Activated CD4-positive, alpha-beta memory T cell treated with anti-CD3 and anti-CD28 coated beads for 36 hours (primary cell): ENCODE measurements at places on chromosomes 6 and 20.

GRCh38 chr6:116158641-116159040, 32.7 kb upstream of the COL10A1 start:
- DNase-seq = no peak

GRCh38 chr20:35306931-35307517, 14.8 kb upstream of the FAM83C start:
- DNase-seq = peak; percentile 54

GRCh38 chr6:147106759-147107401, 97.3 kb upstream of the STXBP5 start:
- no peak for DNase-seq

DNA sequence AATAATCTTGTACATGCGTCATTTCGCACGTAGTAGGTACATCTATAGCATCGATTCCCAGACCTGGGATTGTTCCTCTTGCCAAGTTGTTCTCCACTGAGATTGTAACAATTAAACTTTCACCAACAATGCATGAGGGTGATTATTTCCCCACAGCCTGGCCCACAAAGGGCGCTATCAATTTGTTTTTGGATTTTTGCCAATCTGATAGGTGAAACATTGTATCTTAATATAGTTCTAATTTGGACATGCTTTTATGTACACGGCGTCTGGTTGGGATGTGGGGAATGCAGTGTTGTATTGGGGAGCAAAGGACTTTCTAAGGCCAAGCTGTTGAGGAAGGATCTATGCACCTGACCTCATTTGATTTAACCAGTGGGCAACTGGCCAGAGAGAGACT, 59.5 kb downstream of the VEGFA start:
- no peak for DNase-seq

DNA sequence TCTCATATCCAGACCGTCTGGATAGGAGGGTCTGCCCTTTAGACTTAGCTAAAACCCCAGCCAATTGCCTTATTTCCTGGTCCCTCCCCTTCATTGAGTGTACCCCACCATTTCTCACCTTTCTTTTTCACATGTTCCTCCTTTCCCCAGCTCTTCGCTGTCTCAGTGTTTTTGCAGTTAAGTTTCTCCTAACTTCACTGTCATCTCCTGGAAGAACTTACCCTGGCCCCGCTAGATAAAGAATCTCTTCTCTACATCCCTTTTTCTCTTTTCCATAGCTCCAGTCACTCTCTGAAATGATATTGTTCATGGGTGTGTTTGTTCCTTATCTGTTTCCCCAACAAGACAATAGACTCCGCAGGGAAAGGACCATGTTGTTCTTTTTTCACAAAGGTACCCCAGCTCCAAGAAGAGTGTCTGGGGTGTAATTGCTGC, 208.8 kb downstream of the TSHZ2 start:
- no peak for DNase-seq

- DNase-seq = no peak
Observed at GRCh38 chr6:12614456-12614855, 102.1 kb upstream of the PHACTR1 start.

GRCh38 chr6:113858480-113859348, 1.6 kb downstream of the MARCKS start:
- DNase-seq = peak; percentile 86

- DNase-seq = no peak
Observed at GRCh38 chr6:43714311-43715055, 26.9 kb upstream of the MRPS18A start.

GRCh38 chr20:45951925-45952834, 17.7 kb downstream of the PCIF1 start:
- DNase-seq = no peak

DNA sequence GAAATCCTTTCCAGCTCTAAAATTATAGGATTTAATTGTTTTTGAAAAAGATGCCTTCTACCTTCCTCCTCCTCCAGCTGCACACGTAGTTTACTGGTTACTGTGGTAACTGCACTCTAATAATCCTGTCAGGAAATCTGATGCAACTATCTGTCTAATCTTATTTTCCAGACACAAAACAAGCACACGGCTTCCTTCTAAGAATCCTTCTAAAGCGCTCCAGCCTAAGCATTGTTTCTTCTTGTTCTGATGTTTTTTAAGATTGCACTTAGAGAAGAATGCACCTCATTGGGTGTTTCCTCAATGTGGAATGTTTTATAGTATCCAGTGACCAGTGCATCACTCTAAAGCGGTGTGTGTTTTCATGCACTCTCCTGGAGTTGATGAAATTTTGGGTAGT, 63.6 kb downstream of the CARMIL1 start:
- DNase-seq = no peak

GRCh38 chr6:50742161-50742560, 28.8 kb downstream of the TFAP2D start:
- no peak for DNase-seq

DNA sequence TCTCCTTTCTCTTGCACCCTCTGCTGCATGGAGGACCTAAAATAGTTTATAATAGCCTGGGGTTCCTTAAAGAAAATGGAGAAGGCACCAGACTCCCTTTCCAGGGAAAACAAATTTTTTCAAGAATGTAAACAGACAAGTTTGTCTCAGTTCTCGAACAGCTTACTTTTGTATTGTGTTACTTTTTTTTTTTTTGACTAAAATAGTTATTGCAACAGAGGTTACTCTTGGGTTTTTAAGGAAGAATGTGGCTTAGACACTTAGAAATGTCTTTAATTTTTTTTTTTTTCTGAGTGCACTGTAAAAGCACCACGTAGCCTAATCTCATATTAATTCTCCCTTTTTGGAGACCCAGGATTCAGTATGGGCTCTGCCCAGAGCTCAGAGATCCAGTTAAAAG, 148.7 kb upstream of the CARMIL1 start:
- no peak for DNase-seq

- peak; percentile 39 for DNase-seq
Observed at GRCh38 chr20:51354769-51355319, 187.7 kb downstream of the NFATC2 start.

- DNase-seq = no peak
Observed at GRCh38 chr6:99014061-99014460, 66.3 kb upstream of the FBXL4 start.

- DNase-seq = no peak
Observed at GRCh38 chr6:127458817-127459216, 372 bp downstream of the KIAA0408 start.

DNA sequence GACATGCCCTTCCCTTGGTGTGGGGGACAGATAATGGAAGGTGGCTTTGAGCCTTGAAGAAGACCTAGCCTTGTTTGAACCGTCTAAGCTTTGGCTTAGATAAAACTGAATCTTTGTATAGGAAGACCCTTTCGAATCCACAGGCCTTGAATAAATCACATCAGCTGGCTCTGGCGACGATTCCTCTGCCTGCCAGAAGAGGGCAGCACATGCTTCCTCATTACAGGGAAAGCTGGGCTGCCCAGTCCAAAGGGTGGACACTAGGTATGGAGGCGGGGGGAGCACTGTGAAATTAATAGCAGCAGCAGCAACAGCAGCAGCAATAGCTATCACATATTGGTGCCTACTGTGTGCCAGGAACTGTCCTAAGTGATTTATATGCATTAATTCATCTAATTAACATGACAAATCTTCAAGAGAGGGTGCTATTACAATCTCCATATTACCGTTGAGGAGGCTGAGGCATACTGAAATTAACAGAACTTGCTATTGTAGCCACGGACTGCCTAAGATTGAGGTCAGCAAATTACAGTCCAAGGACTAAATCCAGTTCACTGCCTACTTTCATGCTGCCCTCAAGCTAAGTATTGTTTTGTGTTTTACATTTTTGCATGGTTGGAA, 85.1 kb downstream of the CLIC5 start:
- peak; percentile 68 for DNase-seq

- DNase-seq = no peak
Observed at GRCh38 chr20:52056203-52057062, 135.1 kb downstream of the ZFP64 start.

DNA sequence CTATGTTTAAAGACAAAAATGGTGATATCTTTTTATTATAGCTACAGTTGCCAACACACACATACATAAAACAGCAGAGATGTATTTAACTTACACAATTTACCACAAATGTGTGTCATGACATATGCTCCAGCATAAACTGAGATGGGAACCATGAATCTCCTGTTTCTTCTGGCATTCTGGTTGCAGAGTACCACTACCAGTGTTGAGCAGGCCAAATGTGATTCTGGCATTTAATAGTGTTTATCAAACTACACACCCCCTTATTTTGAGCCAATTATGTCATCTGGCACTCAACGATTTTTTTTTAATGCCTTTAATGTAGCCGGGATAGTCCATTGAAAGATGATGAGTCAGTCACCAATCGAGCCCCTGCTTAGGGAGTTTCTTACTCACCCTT, 59.0 kb upstream of the TPD52L1 start:
- no peak for DNase-seq

DNA sequence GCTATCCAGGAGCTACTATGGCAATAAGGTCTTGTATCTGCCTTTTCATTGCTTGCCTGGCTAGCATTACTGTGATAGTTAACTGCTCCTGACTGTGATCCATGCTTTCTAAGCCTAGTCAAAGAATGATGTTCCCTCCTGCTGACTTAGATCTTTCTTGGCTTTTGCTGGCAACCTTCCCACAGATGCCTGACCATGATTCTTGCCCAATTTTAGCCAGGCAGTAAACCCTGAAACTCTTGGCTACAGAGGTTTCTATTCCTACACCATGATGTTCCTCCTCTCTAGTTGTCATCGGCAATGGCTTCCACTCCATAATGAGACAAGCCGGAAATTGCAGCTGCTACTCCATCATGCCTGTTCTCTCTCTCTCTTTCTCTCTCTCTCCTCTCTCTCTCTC, 238.1 kb downstream of the HAO1 start:
- DNase-seq = no peak

DNA sequence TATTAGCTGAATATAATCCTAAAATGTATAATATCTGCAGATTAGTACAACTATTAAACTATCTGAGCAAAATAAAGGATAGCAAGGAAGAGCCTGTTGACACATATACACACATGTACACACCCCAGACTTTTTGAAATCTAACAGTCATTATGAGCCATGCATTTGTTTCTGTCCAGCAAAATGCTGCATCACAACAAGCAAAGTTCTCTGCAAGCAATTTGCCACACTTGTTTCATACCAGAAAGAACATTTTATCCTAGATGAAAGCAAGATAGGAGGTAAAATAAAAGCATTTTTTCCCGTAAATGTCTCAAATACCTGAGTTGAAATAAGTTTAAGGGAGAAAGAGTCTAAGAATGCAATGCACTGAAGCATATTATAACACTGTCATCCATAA, 145.2 kb downstream of the COL21A1 start:
- DNase-seq = no peak

GRCh38 chr6:144653885-144654505, 368.9 kb downstream of the UTRN start:
- DNase-seq = no peak

- DNase-seq = no peak
Observed at GRCh38 chr20:62762801-62763368, 33.4 kb upstream of the MRGBP start.

DNA sequence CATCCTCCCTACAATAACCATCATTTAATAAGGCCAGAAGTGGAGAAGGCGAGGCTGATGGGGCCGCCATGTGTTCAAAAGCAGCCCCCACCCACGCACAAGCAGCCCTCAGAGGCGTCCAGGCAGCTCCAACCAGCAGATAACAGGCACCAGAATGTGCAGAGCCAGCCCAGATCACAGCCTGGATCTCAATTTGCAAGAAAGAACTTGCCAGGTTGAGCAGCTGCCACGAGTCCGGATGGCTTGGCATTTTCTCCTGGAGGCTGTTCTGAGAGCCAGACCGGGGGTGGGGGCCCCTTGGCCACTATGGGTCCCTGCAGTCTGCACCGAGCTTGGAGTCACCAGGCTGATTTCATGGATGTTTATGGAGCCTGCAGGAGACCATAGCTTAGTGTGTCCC, 338.1 kb downstream of the PREX1 start:
- no peak for DNase-seq

- no peak for DNase-seq
Observed at GRCh38 chr6:165580136-165580535, 82.9 kb downstream of the PDE10A start.

- DNase-seq = no peak
Observed at GRCh38 chr6:89048288-89048923, 32.1 kb upstream of the PNRC1 start.

GRCh38 chr20:51625105-51625504, 82.6 kb upstream of the NFATC2 start:
- DNase-seq = no peak

DNA sequence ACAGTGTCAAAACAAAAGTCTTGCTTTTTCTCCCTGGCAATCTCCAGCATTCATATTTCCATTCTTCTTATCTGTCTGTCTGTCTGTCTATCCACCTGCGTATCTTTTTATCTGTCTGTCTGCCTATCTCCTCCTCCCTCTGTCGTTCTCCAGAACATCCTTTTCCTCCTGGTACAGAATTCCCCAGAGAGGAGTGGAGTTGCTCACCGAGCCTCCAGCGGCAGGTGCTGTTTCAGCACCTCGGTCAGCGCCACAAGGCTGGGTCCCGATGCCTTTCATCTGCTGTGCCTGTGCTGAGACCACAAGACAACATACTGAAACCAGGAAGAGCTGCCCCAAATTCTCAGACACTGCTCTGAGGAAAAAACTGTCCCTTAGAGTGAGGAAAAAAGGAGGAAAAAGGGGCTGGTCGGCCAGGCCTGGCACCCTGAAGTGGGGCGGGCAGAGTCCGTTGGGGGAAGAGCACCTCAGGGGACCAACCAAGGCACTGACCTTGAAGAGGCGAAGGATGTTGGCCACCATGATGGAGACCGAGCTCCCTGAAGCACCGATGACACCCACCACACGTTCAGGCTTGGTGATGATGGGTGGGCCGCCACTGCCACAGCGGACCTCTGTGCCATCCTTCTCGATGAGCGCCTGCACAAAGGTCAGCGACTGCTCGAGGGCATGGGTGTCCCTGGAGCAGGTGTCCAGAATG, 13.3 kb downstream of the GRM4 start:
- peak; percentile 43 for DNase-seq

DNA sequence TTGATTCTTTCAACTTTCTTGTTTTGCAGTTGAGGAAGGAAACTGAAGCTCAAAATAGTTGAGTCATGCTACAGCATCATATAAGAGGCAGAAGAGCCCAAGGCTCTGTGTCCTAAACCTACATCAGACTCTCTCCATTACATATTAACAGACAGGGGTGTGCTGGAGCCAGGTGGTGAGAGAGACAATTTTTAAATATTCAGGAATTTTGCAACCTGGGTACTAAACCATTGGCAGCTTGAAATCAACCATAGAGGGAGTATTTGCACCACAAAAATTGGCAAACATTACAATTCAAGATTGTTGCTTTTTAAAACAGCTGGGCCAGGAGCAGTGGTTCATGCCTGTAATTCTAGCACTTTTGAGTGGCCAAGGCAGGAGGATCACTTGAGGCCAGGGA, 65.8 kb upstream of the SOX4 start:
- DNase-seq = no peak

DNA sequence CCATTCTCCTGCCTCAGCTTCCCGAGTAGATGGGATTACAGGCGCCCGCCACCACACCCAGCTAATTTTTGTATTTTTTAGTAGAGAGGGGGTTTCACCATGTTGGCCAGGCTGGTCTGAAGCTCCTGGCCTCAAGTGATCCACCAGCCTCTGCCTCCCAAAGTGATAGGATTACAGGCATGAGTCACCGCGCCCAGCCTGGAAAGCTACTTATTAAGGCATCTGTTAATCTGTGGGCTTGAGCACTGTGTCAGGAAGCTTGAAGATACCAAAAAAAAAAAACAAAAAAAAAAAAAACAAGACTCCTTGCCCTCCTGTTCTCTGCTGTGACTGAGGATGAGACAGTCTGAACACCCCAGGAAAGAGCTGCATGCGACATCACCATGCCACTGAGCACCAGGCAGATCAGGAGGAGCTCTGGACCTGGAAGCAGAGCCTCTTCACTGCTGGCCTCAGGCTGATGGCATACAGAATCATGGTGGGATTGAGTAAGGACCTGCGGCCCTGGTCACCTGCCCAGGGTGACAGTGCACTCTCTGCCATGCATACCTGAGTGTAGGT, 166.5 kb upstream of the SNX9 start:
- DNase-seq = no peak
